ENCODE measurements at places on chromosomes 2 and 18.

GRCh38 chr2:107062173-107062572 is 176.2 kb upstream of the ST6GAL2 start:
- no peak for DNase-seq

- DNase-seq = no peak
These were observed 119.8 kb downstream of the LRATD1 start for GRCh38 chr2:14752295-14752694.

GRCh38 chr2:119301413-119301812 is 65.2 kb downstream of the C2orf76 start:
- no peak for DNase-seq

DNA sequence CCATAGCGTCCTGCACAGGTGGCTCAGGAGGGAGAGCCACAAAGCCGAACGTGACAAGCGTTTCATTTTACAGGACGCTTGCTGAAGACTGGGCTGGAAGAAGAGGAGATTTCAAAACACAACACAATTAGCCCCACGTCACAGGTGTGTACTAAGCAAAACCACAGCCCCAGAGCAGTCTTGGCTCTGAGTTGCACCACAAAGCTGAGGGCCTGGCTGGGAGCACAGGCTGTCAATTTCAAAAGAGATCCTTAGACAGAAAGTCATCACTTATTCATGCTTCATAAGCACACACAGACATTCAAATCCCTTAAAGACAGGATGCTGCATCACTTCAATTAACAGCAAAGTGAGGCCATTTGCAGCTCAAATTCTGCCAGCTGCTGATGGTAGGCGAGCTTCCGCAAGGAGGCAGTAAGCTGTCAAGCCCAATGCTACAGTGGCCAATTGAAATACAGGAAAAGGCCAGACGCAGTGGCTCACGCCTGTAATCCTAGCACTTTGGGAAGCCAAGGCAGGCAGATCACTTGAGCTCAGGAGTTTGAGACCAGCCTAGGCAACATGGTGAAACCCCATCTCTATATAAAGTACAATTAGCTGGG is 79.6 kb downstream of the SKA1 start:
- no peak for DNase-seq
